HFFc6 (cell line): ENCODE measurements at places on chromosomes 2 and 18.

- peaks cover 18% of the 10 kb centered on the region for H3K27me3 ChIP-seq
- H3K4me1 ChIP-seq = peaks cover 19% of the 10 kb centered on the region
- no peak overlapping the region for H3K4me3 ChIP-seq
- no peak overlapping the region for H3K27ac ChIP-seq
- H3K36me3 ChIP-seq = no peaks in the 10 kb centered on the region
Measured at GRCh38 chr2:11096591-11096990, 58.7 kb upstream of the SLC66A3 start.

DNA sequence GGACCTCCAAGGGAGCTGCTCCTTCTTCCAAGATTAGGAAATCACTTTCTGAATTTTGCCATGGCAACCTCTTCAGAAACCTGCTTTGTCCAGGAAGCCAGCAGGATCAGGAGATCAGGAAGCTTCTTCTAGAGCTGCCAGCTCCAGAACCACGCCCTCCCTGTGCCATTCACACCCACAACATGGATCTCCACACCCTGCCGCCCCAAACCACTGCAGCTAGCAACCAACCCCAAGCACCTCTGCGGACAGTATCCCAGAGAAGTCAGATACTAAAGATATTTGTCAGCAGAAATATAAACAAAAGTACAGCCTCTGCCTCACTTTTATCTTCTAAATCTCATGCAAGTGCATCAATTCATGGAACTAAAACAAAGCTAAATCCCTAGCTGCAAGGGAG, 106.4 kb downstream of the VIT start:
- H3K4me3 ChIP-seq = no peak overlapping the region
- peaks cover 25% of the 10 kb centered on the region for H3K27me3 ChIP-seq
- DNase-seq = no peak
- H3K36me3 ChIP-seq = no peaks in the 10 kb centered on the region
- H3K27ac ChIP-seq = no peak overlapping the region
- H3K4me1 ChIP-seq = peaks cover 1% of the 10 kb centered on the region; the same call in 1 of the 2 replicates

DNA sequence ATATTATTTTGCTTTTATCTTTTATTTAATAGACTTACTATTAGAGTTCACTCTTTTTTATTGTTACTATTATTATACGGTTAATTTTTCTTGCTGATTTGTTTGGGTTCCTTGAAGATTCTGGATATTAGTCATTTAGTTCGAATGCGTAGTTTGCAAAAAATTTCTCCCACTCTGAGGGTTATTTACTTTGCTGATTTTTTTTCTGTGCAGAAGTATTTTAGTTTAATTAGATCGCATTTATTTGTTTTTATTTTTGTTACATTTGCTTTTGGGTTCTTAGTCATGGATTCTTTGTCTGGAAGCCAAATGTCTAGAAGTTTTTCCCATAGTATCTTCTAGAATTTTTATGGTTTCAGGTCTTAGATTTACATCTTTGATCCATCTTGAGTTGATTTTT, 585.2 kb downstream of the CPS1 start:
- H3K27ac ChIP-seq = no peak overlapping the region
- DNase-seq = no peak
- no peaks in the 10 kb centered on the region; the same call in 1 of the 2 replicates for H3K27me3 ChIP-seq
- no peaks in the 10 kb centered on the region for H3K36me3 ChIP-seq
- H3K4me3 ChIP-seq = no peak overlapping the region
- H3K4me1 ChIP-seq = no peaks in the 10 kb centered on the region

DNA sequence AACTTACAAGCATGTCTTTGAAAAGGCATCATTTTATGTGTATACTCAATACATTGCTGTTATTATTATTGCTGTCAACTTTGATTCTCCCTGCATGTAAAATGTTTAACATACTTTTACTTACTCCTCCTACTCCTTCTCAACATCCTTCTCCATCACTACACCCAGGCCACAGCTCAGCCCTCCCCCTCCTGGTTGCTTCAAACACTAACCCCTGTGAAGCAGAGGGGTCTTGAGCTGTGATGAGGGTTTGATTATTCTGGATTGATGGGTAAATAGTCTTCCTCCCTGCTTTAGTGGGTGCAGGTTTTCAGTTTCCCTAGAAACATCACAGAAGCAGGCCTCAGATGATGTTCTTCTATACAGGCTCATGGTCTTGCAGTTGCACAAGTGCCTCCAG, 221.0 kb downstream of the OSR1 start:
- no peak overlapping the region for H3K27ac ChIP-seq
- H3K4me1 ChIP-seq = peaks cover 57% of the 10 kb centered on the region
- no peaks in the 10 kb centered on the region for H3K27me3 ChIP-seq
- H3K4me3 ChIP-seq = no peak overlapping the region
- no peak for DNase-seq
- H3K36me3 ChIP-seq = no peaks in the 10 kb centered on the region

- H3K27ac ChIP-seq = no peak overlapping the region
- H3K36me3 ChIP-seq = peaks cover 18% of the 10 kb centered on the region
- H3K4me1 ChIP-seq = peaks cover 28% of the 10 kb centered on the region
- no peak for DNase-seq
Measured at GRCh38 chr2:100060875-100061274, 81.5 kb downstream of the AFF3 start.

- H3K4me3 ChIP-seq = peak overlapping the region; percentile 67
- H3K4me1 ChIP-seq = peaks cover 77% of the 10 kb centered on the region
- H3K36me3 ChIP-seq = peaks cover 38% of the 10 kb centered on the region
- peak overlapping the region; percentile 92 for H3K27ac ChIP-seq
Measured at GRCh38 chr2:40105593-40105992, 326.5 kb upstream of the THUMPD2 start.
